ENCODE measurements at places on chromosomes 5 and 9.
A peak's percentile ranks its signal among the peaks of the same experiment; 100 is the strongest.

- no peak for DNase-seq
These were observed 47.9 kb upstream of the CTSL start for GRCh38 chr9:87677776-87678587.

DNA sequence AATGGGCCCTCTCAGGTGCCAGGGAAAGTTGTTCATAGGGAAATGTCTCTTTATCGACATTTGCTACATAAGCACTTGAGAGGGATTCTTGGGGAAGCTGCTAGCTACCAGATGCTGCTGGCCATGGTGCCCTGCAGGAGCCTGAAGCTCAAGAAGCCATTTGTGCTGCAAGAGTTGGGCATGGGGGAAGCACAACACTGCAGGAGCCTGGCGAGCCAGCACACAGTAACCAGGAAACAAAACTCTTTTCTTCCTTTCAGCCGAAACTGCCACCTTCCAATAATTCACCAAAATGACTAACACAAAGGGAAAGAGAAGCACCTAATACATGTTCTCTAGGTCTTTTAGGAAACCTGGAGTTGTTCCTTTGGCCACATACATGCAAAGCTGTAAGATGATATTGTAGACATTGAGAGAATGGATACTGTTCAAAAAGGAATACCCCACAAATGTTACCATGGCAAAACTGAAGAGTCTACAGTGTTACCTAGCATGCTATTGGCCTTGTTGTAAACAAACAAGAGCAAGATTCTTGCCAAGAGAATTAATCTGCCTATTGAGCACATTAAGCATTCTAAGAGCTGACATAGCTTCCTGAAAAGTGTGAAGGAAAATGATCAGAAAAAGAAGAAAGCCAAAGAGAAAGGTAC is 26.1 kb upstream of the LARP1 start:
- DNase-seq, result no peak

- no peak for DNase-seq
These were observed 4.5 kb upstream of the TLE1 start for GRCh38 chr9:81693671-81694378.

DNA sequence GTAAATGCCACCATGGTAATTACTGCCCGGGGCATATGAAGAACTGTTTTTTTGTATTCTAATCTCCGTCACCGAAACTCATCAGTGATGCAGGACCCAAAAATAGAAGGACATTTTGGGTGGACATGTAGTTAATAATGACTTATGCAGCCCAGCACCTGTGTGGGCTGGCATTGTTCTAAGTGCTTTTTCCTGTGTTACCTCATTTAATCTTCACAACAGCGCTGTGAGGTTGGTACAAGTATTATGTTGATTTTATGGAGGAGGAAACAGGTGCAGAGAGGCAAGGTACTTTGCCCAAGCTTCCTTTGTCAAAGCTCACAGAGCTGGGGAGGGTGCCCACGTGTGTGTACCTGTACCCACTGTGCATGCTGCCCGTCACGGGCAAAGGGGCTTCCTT is 58.4 kb downstream of the DAPK1 start:
- DNase-seq, result no peak

- DNase-seq, result no peak
These were observed 42.3 kb upstream of the MOCS2 start for GRCh38 chr5:53151713-53152458.

DNA sequence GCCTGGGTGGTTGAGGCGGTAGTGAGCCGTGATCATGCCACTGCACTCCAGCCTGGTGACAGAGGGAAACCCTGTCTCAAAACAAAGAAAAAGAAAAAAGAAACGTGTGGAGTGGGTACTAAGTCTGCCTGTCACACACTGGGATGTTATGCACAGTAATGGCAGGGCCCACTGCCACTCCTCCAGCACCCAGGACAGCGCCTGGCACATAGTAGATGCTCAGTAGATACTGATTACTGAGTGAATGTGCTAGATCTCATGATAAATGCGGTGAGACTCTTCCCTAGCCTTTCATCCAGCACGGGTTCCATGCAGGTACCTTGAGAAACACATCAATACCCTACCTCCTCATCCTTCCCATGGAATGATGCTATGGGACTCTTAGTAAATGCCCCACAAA is 87.4 kb upstream of the HSPA9 start:
- no peak for DNase-seq

DNA sequence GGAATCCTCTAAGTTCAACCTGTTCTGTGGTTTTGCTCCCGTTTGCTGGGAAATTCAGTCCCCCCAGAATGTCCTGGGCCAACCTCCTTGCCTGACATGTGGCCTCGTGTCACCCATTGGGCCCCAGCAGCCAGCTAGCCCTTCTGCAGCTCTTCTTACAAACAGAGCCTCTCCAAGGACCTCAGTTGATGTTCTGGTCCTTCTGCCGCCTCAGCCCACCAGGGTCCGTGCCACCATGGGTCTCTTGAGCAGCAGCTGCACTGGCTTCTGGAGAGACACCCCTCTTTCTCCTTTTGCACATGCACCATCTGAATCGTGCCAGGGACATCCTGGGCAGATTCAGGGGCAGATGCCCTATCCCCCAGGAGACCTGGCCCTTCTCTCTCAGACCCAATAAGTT is 85.0 kb downstream of the LMX1B start:
- DNase-seq, result no peak

GRCh38 chr5:143165049-143165880 is 238.2 kb downstream of the NR3C1 start:
- DNase-seq, result no peak

- no peak for DNase-seq
These were observed 23.6 kb downstream of the FOCAD start for GRCh38 chr9:20707708-20708107.

DNA sequence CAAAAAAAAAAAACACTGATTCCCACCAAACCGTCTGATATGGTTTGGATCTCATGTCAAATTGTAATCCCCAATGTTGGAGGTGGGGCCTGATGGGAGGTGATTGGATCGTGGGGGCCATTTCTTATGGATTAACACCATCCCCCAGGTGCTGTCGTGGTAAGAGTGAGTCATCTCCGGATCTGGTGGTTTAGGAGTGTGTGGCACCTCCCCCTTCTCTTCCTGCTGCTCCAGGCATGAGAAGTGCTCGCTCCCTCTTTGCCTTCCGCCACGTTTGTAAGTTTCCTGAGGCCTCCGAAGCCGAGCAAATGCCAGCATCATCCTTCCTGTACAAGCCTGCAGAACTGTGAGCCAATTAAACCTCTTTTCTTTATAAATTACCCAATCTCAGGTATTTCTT is 45.2 kb downstream of the HSD17B3 start:
- DNase-seq, result no peak

DNA sequence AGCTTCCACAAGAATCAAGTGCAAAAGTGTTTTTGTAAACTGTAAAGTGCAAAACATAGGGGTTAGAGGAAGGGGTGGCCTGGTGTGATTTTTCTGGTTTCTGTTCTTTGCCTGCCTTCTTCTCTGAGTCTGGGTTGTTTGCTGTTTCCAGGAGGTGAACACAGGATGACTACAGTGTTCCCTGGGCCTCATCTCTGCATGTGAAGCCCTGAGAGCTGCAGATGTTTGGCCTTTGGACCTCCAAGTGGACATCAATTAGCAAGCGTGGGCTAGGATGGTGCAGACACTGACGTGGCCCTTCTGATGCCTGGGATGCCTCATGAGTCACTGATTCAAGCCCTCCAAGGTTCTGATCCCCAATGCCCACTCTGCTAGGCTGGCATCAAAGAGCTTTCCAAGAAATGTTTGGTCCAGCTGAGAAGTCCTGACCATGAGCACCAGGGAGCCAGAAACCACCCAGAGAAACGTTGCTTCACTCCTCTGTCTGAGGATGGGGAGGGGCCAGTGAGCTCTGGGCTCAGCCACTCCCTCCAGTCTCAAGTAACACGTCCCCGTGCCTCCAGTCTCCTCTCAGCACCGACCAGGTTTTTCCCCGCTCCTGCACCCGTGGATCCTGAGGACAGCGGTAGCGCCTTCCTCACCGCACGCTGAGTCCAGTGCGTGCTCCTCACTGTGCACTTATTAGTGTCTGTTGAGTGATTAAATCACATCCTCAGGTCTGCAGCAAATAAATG is 7.6 kb downstream of the IL9 start:
- no peak for DNase-seq

- no peak for DNase-seq
These were observed 7.5 kb downstream of the DIAPH1 start for GRCh38 chr5:141611289-141611688.

DNA sequence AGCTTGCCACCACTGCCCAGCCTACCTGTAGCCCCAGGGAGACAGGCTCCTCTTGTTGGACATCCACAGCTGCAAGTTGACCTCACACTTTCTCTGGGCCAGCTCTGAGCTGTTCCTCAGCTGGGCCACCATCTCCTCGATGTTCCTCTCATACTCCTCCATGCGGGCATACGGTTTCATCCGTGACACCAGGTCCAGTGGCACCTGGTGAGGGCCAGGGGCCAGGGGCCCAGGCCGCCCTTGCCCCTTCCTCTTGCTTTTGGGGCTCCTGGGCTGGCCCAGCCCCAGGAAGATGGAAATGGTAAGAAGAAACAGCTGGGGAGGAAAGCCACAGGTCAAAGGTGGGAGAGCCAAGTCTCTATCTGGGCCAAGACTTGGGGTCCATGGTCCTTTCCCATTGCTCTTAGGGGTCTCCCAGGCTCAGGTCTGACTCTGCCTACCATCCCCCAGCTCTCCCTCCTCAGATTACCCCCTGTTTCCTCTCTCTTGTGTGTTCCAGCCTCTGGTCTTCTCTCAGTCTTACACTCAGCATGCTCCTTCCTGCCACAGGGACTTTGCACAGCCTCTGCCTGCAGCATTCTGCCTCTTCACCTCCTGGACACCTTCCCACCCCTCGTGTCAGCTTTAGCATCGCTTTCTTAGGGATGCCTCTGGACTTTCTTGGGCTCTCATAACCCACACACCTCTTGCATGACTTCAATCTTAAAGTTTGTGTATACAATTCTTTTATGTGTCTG is 2.2 kb downstream of the IL17B start:
- DNase-seq, result no peak

DNA sequence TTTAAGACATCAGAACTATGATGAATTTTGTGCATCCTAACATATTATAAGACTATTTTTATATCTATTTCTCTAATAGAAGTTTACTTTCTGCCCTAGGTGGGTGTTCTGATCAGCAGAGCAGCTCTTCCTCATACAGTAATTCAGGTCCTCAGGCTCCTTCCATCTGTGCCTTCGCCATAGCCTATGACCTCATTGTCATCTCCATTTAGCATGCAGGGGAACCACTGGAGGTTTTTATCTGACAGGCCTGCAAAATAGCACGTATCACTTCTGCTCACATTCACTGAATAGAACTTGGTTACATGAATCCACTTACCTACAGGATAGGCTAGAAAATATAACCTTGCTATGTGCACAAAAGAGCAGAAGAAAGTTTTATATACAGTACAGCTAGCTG is 159.4 kb upstream of the CCNH start:
- no peak for DNase-seq

- DNase-seq, result no peak
These were observed 480.3 kb upstream of the TYRP1 start for GRCh38 chr9:12212860-12213259.

- DNase-seq, result no peak
These were observed 27.0 kb downstream of the CNOT8 start for GRCh38 chr5:154885439-154885838.

- no peak for DNase-seq
These were observed 17.0 kb upstream of the F2RL1 start for GRCh38 chr5:76801803-76802195.

GRCh38 chr5:142572006-142572405 is 113.9 kb downstream of the FGF1 start:
- no peak for DNase-seq

- DNase-seq, result peak; percentile 76
These were observed at the start of gene EMB for GRCh38 chr5:50440651-50441492. Gene EMB (minus strand): TSS chr5:50441288. CDS start chr5:50441151, 137 bp downstream.

DNA sequence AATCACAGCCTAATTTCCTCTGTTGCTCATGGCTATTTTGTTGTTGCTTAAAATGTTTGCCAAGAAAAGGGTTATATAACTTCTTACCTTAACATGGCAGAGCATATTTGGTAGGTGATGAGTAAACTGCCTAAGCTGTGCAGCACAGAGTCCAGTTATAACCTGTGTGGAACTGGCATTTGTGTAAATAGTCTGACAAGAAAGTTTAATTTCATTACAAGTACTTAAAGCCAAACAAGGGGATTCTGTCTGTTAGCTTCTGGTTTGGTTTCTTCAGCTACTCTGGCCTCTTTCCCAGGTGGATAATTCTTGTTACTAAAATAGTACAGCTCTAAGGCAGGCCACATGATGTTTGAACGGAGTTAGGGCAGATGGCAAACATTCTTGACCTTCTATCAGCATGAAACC is 72.2 kb downstream of the PTCD2 start:
- no peak for DNase-seq

DNA sequence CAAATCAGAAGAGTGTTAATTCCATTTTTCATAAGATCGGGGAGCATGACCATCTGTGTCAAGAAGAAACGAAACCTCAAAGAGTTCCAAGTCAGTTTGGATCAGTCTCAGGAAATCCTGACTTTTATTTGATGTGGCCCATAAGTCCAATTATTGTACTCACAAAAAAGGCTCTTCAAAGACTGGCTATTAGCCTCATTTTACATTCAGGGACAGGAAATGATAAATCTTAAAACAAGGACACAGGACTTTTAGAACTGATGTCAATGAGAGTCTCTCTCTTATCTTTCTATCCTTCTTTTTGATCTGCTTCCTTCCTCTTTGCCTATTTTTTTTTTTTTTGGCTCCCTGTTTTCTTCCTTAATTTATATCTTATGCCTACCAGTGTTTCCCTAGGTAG is 43.7 kb upstream of the SHOC1 start:
- no peak for DNase-seq

- DNase-seq, result no peak
These were observed 7.6 kb upstream of the HMGCS1 start for GRCh38 chr5:43320846-43321245.

DNA sequence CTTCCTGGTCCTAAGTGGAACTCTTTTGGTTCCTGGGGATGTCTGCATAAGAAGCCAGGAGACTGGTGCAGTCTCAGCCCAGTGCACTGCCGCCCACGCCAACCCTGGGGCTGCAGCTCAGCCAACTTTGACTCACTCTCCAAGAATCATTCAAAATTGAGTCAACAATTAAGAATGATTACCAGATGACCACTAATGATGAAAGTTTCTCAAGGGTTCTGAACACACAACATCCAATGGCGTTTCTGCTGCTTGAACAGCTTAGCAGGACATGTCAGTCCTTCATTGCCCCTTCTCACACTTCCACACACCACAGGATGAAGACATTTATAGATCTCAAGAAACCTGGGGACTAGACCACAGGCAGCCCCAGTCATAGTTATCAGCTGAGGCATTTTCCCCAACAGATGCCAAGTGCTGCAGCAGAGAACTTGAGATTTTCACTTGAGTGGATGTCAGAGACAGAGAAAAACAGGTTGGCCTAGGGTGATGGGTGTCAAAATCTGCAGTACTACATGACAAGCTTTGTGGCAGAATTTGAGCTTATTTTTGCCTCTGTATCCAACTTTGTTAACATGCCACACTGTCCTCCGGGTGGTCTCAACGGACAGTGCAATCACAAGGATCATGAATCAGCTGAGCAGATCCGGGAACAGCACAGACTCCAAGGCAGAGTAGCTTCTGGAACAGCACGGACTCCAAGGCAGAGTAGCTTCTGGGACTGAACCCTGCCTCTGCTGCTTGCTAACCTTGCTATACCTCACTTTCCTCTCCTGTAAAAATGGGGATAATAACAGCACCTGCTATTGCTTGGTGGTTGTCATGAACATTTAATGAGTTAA is 356.1 kb downstream of the SPOCK1 start:
- no peak for DNase-seq

Data from activated T-helper 2 cell treated with anti-CD3 and anti-CD28 coated beads, Interferon-gamma antibody, Interleukin-2, Interleukin-4, amounts not matched to agents 10 μg/mL and 5 μg/mL and 100 μg/mL, durations not matched to agents 14 hours and 24 hours and 36 hours (primary cell).